ENCODE measurements at places on chromosomes 2 and 18.

GRCh38 chr2:170341684-170342623, 164.0 kb downstream of the MYO3B start:
- DNase-seq, result no peak

GRCh38 chr2:95578539-95578938, 13.3 kb upstream of the TRIM43 start:
- no peak for DNase-seq

DNA sequence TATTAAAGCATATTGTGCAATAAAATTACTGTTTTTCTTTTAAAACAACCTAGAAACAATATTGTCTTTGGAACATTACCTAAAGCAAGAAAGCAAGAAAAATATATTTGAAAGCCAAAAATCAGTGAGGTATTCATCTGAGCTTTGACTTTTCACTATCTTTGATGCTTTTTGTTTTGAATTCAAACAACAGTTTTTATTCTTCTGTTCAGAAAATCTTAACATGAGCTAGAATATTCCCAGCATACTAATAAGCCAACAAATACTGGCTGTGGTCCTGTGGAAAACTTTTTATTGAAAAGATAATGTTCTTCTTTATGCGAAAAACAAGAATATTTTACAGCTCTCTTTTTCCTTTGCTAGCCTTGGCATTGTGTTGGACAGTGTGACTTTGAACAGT, 19.8 kb downstream of the FAM171B start:
- DNase-seq, result no peak

DNA sequence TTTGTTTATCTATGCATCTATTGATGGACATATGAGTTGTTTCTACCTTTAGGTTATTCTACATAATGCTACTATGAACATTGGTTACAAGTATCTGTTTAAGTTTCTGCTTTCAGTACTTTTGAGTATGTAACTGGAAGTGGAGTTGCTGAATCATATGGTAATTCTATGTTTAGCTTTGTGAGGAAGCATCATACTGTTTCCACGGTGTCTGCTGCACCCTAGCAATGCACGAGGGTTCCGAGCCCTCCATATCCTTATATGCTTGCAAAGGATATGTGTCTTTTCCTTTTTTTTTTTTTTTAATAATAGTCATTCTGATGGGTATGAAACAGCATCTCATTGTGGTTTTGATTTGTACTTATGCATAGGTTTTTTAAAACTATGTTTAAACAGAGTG, 83.7 kb downstream of the FMNL2 start:
- DNase-seq, result no peak

- no peak for DNase-seq
Measured at GRCh38 chr2:4047961-4048891, 344.9 kb downstream of the DCDC2C start.

GRCh38 chr2:47003641-47004427, 88.2 kb upstream of the MCFD2 start:
- no peak for DNase-seq

- no peak for DNase-seq
Measured at GRCh38 chr2:221596192-221596591, 24.1 kb upstream of the EPHA4 start.

GRCh38 chr2:232085164-232085563, 123.7 kb downstream of the DIS3L2 start:
- DNase-seq, result no peak

- no peak for DNase-seq
Measured at GRCh38 chr2:170056900-170057299, 121.0 kb upstream of the MYO3B start.

GRCh38 chr2:225764346-225764745, 364.8 kb downstream of the NYAP2 start:
- DNase-seq, result no peak

GRCh38 chr2:234392041-234392615, 104.8 kb downstream of the ARL4C start:
- no peak for DNase-seq

- DNase-seq, result no peak
Measured at GRCh38 chr2:228986961-228987360, 284.1 kb downstream of the PID1 start.

DNA sequence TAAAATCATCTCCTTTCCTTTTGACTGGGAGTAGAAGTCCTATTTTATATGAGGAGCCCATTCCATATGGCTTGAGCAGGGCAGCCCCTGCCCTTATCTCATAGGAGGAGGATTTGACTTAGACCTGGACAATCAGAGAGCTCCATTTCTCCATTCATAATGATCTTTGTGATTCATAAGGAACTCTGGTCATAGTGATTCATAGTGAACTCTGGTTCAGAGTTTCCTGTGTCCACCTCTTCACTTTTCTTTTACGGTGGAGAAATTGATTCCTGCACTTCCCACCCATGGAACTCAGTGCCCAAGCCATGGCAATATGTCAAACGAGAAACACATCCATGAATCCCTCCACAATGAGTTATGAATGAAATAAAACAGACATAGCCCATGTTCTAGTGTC, 12.8 kb upstream of the MYO3B start:
- DNase-seq, result no peak

DNA sequence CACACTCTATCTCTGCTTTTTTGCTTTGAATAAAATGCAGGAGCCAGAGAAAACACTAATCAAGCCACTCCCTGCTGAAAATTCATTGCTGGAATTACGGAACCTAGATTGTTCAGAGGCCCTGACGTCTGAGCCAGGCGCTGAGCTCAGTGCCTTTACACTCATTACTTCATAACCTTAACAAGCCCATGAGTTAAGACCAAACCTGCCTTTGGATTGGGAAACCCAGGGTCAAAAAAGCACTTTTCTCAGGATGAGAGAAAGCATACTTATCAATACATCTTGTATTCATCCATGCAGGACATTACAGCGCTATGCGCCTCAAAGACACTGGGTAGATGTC, 762 bp downstream of the INO80C start:
- no peak for DNase-seq

DNA sequence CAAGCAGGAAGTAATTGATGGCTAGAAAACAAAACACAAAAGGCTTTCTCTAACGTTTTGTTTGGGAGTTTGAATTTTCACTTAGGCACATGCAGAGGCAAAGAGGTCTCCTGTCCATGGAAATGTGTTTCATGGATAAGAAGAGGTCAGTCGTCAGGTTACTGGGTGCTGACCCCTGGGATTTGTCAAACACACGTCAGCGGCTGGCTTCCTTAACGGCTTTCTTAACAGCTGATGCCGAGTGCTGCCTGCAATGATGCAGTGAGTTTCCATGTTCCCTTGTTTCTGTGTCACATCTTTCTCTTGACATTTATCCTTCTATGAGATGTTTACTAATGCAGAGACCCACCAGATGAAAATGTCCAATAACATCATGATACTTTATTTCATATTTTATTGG, 31.7 kb downstream of the GPR39 start:
- no peak for DNase-seq

DNA sequence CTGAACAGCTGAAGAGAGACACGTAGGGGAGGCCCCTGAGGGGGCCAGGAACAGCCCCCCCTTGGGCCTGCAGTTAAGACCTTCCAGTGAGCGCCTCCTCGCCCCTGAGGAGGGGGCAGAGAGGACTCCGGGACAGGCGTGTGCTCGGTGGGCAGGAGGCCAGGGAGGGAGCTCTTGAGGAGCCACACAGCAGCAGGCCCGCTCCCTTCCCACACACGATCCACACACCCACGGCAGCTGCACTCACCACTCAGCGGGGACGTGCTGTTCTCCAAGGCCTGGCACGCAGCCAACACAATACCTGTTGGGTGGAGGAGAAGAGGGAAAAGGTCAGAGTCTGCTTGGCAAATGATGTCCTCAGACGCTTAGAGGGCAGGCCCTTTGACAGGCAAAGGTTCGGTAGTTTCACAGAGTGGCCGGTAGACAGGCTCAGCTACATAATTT, 39.0 kb downstream of the TGFA start:
- no peak for DNase-seq

- DNase-seq, result no peak
Measured at GRCh38 chr2:18464913-18465312, 95.5 kb downstream of the RDH14 start.

DNA sequence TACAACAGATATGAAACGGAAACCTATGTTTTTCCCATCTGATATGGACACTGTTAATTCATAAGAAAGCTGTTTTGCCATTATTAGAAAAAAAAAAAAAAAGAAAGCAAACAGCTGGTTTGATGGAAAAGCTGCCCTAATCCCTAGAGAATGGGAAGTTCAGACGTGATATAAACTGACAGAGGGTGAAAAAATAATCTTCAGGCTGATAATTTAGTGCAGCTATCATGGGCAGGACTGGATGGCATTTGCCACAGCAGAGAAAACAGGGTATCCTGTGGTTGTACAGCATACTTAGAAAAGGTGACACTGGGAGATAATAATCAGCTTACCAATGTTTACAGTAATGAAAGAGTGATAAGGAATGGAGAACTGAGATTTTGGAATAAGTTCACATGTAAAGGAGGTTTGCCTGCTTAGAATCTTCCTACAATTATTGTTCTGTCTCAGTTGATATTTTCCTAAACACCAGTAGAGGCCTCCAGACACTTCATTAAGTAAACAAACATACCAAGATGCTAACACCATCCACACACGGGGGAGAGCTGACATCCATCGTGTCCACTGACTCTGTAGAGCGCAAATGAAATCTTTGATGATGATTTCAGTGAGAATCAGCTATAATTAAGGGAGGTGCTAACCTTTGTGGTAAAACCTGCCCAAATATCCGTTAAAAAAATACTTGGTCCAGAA, 211.6 kb upstream of the MMADHC start:
- no peak for DNase-seq

GRCh38 chr2:42297322-42297936, 63.6 kb downstream of the COX7A2L start:
- no peak for DNase-seq

GRCh38 chr2:9099341-9099751, 95.9 kb upstream of the MBOAT2 start:
- no peak for DNase-seq

DNA sequence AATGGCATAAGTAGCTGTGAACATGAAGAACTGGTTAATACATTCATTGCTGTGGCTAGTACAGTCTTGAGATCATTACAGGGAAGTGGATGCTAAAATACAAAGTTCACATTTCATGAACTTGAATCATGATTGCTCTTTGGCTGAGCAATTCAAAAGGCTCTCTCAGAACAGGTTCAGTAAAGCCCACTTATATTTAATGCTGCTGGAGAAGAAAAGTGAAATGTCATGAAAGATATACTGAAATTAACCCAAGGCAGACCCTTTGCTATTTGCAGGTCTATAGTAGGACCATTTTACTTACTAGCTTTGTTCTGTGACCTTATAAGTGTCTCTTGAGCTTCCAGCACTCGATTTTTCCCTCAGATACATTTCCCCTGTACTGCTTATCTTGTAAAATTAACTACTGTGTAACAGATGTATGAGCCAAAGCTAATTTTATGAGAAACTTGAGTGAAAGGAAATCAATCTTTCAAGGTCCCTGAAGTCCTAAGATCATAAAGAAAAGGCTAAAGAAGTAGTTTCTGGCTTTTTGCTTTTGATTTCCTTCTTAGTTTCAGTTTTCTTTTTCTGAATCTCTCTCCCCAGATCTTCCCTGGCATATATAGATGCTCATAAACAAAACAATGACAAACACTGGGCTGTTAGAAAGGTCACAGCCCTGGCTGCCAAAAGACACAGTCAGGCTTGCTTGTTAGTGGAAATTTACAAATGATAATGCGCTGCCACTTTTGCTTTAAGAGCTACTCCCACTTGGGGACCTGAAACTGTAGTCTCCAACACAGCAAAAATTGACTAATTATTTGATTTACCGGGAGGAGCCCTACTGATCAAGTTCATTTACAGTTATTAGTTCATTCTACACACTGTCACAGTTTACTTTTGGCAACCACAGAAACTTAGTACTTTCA, 132.7 kb upstream of the XPO1 start:
- peak; percentile 44 for DNase-seq

- no peak for DNase-seq
Measured at GRCh38 chr18:5997361-5997760, 102.0 kb upstream of the TMEM200C start.

DNA sequence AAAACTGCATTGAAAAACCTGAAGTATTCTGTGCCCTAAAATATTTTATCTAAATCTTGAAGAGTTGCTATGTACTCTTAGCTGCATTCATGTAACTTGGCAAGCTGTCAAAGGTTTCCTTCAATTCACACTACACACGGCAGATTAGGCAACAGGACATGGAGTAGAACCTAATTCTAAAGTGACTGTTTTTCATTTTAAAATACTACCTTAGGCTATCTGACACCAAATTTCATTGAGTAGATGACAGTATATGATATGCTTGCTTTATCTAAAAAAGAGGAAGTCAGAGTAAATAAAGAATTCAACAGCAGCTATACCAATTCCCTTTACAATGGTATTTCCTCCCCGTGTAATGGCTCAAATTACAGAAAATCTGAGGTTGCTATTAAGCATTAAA, 45.4 kb downstream of the EXOC6B start:
- no peak for DNase-seq

- DNase-seq, result no peak
Measured at GRCh38 chr2:195619590-195619989, 37.4 kb upstream of the SLC39A10 start.

- DNase-seq, result no peak
Measured at GRCh38 chr2:52500561-52500960, 1267.0 kb upstream of the CHAC2 start.

GRCh38 chr18:35616664-35617423, 35.3 kb downstream of the GALNT1 start:
- DNase-seq, result no peak

- no peak for DNase-seq
Measured at GRCh38 chr18:57629422-57629821, 7.8 kb upstream of the NARS1 start.

DNA sequence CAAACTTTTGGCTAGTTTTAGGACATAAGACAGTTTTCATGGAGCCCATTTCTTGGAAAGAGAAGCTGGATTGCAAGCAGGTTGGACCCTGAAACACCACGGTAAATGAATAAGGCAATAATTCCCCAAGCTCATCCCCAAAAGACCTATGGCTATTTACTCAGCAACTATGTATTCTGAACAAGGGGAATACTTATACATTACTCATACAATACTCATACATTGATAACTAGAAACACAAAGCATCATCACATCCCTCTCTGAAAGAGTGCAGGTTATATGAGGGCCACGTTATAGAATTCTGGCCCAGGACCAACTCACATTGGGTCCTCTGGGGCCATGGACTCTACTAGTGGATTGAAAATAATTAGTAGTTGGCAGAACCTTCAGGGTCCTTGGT, 154.8 kb downstream of the TMX3 start:
- no peak for DNase-seq

DNA sequence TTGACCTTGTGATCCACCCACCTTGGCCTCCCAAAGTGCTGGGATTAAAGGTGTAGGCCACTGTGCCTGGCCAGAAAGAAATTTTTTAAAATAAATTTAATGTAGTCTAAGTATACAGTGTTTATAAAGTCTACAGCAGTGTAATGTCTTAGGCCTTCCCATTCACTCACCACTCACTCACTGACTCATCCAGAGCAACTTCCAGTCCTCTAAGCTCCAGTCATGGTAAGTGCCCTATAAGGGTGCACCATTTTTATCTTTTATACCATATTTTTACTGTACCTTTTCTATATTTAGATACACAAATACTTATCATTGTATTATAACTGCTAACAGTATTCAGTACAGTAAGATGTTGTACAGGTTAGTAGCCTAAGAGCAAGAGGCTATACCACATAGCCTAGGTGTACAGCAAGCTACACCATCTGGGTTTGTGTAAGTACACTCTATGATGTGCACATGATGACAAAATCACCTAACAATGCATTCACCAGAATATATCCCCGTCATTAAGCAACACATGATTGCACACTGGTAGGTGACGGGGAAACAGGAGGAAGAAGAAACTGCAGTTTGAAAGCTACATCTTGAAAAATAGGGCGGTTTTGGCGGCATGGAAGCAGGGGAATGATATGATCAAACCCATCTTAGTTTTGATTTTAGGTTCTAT, 105.1 kb upstream of the ITGB6 start:
- no peak for DNase-seq

- DNase-seq, result no peak
Measured at GRCh38 chr18:3248658-3249359, 1.2 kb downstream of the MYL12A start.
